ENCODE measurements at places on chromosomes 12 and 14.

DNA sequence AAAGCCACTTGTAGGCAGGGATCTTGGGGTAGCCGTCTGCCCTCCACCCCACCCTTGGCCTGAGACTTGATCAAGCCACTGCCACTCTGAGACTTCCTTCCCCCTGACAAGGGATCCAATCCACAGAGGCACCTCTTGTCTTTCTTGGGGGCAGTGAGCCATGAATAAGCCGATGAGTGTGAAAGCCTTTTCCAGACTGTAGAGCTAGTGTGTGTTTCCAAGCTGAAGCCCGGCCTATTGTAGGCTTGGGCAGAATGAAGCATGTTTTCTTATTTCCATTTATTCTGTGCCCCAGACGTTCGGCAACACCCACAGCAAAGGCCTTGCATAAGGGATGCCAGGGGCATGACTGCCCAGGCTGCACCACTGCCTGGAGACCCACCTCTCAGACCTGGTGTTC lies 991.6 kb downstream of the BCL11B start:
- DNase-seq: no peak

- DNase-seq: no peak
Observed at GRCh38 chr12:15794196-15794595, 5.0 kb upstream of the EPS8 start.

- DNase-seq: no peak
Observed at GRCh38 chr14:68970038-68970612, 9.0 kb downstream of the ACTN1 start.

DNA sequence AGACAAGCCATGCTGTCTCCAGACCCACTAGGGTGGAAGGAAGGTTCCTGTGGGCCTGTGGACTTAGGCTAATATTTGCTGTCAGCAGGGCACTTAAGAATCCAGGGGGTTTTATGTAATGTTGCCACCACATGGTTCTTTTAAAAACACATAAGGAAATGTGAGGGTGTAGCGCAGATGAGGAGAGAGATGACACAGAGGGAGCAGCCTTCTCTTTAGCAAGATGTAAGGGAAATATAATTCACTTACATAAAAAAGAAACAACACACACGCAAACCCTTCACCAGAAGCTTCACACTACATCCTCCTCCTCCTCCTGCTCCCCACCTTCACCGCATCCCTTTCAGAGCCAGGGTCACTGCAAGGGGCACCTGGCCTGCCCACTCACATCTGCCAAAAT lies 4.9 kb upstream of the PIP4K2C start:
- DNase-seq: no peak

Measured in left forelimb (tissue), 1 donor.